ENCODE measurements at places on chromosomes 3 and 15.

GRCh38 chr3:98780343-98780742 lies 17.2 kb downstream of the ST3GAL6 start:
- no peak for DNase-seq

- DNase-seq, result no peak
Observed at GRCh38 chr15:52100807-52101442, 11.7 kb downstream of the BCL2L10 start.

- DNase-seq, result peak; percentile 92
Observed at GRCh38 chr15:101277038-101277822, at the start of gene SELENOS. TSS of gene SELENOS (minus strand) at chr15:101277485. CDS start at chr15:101277417, 68 bp downstream.

- no peak for DNase-seq
Observed at GRCh38 chr3:20622304-20622703, 436.3 kb upstream of the SGO1 start.

GRCh38 chr3:28690176-28690575 lies 341.6 kb upstream of the AZI2 start:
- no peak for DNase-seq
